ENCODE measurements at places on chromosomes 7 and 10.

GRCh38 chr7:158676906-158677305 is 27.7 kb downstream of the NCAPG2 start:
- DNase-seq = no peak

- no peak for DNase-seq
Measured at GRCh38 chr10:73537288-73537687, 41.5 kb upstream of the PPP3CB start.

DNA sequence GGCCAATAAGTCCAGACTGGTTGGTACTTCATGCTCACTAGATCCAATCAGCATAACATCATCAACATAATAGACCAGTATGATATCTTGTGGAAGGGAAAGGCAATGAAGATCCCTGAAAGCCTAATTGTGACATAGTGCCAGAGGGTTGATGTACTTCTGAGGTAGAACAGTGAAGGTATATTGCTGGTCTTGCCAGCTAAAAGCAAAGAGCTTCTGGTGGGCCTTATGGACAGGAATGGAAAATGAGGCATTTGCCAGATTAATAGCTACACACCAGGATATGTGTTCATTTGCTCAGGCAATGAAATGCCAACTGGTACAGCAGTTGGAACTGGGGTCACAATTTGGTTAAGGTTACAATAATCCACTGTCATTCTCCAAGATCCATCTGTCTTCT is 156.4 kb downstream of the HTR7 start:
- DNase-seq = no peak

DNA sequence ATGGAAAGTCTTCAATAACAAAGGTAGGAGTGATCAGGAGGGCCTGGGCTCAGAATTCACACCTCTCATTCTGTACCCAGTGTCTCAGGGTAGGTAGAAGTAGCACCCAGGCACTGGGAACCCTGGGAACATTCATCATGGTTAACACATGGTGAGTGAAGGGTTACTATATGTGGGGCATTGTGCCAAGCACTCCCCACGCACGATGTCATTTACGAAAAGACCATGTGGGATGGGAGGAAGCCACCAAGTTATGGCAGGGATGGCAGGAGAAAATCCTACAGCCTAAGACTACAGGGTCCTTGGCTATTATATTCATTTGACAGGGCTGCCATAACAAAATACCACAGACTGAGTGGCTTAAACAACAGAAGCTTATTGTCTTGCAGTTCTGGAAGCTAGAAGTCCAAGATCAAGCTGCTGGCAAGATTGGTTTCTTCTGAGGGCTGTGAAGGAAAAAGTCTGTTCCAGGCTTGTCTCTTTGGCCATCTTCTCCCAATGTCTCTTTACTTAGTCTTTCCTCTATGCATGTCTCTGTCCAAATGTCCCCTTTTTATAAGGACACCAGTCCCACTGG is 27.7 kb upstream of the DDIT4 start:
- DNase-seq = no peak

- DNase-seq = no peak
Measured at GRCh38 chr7:77393261-77393660, 22.9 kb downstream of the GSAP start.

DNA sequence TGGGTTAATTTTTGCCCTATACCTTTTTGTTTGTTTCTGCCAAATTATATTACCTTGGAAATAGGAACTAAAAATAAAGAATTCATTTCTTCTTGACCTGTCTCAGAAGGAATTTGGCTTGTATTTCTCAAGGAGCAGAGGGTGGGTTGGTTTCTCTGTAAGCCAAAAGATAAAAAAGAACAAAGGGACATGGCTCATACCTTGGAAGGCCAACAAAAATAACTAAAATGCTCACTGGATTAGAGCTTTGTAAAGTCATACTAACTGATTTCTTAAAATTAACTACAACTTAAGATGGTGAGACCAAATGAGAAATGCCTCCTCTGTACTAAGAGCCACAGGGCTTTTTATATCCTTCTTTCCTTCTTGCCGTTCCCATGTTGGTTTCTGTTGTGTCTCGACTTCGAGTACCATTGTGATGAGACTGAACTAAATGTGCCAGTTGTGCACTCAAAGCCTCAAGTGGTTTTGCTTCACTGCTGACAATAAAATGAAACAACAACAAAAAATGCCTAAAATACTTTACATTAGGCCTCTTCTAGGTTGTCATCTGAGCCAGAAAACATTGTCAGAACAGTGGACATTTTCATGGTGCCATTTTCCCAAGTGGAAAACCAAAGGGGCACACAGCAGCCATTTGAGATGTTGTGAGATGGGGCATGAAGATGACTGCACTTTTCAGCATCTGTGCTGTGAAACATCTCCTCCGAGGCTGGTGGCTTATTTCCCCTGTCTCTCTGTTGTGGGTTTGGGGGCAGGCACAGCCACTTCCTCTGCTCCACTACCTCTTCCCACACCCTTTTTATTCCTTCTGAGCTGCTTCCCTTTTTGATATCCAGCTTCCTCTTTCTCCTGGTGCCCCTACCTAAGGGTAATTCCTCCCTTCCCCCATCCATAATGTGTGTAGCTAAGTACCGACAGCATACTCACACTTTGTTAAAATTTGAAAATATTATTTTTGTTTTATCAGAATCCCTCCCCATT is 51.8 kb upstream of the AGR3 start:
- no peak for DNase-seq

DNA sequence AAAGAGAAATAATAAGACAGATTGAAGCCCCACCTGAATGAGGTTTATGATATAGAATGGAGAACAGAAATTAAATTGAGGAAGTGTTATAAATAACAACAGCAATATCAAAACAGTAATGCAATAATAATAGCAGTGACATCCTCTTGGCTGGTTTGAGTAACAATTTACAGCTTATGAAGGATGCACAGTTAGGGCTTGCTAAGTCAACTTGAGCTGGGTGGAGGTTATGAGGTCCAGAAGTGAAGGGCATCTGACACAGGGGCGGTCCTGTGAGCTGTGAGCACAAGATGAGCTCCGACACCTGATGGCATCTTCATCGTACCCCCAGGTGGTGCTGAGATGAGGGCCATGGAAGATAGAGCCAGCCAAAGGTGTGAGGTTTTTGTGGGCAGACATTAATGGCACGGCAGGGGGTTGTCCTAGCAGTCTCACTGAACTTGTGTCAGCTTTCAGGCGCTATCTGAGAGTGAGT is 30.5 kb downstream of the ARHGAP22 start:
- DNase-seq = no peak

DNA sequence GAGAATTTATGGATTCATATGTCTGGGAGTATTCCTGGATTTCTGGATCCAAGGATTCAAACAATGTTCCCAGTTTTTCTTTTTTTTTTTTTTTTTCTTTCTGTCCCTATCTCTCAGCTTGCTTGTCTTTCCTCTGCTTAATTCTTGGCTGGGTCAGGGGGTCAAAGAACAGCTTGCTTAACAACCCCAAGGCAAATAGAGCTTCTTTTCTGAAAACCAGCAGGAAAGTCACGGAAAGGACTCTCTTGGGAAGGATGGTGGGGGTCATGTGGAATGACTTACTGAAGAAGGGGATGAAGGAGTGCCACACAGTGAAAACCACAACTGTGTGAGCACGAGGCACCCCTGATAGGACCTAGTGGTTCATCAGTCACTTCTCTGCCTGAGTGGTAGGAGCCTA is 36.1 kb downstream of the GRK5 start:
- peak; percentile 21 for DNase-seq

DNA sequence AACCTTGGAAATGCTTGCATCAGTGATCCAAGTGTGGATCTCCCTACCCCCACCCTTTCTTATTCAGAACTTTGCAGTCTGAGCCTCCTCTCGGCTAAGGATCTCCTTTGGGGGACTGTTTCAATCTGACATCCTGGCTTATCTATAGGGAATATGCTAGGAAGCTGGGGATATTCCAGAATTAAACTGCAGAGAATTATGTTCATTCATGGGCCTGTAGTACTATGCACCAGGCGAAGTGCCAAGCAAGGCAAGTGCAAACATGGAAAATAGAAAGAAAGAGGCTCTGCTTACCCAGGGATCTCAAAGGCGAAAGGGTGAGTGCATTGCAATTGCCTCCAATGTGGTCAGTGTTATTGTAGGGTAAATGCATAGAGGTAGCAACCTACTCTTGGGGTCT is 96.5 kb downstream of the CACNB2 start:
- DNase-seq = no peak

- DNase-seq = no peak
Measured at GRCh38 chr10:117257721-117258120, 16.8 kb downstream of the SLC18A2 start.

DNA sequence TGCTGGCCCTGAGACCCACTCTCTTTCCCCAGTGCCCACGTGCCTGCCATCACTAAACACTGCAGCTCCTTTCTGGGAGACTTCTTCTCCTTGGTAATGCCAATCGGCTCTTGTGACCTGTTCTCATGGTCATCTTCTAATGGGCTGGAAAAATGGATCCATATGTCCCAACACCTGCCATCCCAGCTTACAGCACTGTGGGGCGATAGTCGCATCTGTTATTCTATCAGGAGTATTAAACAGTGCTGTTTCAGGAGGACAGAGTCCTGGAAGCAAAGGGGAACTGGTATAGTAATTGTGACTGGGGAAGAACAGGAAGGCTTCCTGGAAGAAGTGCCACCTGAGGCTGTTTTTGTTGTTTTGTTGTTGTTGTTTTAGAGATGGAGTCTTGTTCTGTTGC is 411.2 kb downstream of the GLRX3 start:
- DNase-seq = no peak

GRCh38 chr10:110009736-110010475 is 2.1 kb downstream of the ADD3 start:
- DNase-seq = no peak

DNA sequence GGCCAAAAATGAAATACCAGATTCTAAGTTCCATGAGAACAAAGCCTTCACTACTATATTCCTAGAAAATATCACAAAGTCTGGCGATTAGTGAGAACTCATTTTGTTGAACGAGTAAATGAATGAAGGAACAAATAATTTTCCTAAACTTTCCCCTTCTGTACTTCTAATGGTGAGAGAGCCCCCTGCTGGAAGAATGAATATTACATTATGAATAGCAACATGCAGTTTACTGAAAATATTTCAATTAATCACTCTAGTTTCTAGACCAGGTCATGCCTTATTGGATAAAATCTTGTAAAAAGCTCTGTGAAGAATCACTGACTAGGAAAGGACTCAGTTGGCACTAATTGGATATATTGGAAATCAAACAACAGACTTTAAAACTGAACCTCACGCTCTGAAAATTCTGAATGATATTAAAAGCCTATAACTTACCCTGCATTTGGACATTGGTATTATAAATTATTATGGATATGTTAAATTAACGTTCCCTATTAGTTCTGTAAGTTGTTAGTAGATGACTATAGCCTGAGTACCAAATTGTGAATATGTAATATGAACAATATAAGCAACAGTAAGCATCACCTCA is 32.4 kb upstream of the MTPN start:
- DNase-seq = peak; percentile 57

- no peak for DNase-seq
Measured at GRCh38 chr10:29540016-29540415, 94.8 kb downstream of the SVIL start.

- peak; percentile 65 for DNase-seq
Measured at GRCh38 chr10:50585921-50586739, 37.6 kb downstream of the SGMS1 start.

GRCh38 chr7:65744406-65744805 is 128.5 kb upstream of the VKORC1L1 start:
- DNase-seq = no peak

DNA sequence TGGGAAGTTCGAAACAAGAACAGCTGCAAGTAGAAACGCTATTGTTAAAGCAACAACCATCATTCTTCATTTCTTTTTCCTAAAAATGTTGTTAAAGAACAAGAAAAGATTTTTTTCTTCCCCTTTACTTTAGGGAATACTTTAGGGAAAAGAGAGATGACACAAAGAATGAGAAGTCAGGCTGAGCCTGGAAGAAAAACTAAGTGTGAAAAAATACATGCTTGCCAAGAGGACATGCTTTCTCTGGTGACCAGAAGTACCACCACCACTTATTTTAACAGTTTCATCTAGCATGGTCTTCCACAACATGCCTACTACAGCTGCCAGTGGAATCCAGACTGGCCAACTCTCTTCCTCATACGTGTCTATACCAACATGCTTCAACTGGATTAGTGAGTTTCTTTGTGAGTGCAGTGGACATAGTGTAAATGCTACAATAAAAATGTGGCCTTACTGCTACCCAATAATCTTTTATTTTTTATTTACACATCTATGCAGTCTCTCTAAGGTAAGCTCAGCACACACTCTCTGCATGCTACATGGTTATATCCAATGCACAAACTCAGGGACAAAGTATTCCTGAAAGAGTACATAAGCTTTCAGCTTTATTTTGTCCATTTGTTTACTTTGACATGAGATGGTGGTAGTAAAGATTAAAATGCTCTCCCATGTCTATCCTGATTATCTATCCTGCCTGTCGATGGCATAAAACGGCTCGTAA is 196.2 kb downstream of the TAX1BP1 start:
- peak; percentile 33 for DNase-seq

DNA sequence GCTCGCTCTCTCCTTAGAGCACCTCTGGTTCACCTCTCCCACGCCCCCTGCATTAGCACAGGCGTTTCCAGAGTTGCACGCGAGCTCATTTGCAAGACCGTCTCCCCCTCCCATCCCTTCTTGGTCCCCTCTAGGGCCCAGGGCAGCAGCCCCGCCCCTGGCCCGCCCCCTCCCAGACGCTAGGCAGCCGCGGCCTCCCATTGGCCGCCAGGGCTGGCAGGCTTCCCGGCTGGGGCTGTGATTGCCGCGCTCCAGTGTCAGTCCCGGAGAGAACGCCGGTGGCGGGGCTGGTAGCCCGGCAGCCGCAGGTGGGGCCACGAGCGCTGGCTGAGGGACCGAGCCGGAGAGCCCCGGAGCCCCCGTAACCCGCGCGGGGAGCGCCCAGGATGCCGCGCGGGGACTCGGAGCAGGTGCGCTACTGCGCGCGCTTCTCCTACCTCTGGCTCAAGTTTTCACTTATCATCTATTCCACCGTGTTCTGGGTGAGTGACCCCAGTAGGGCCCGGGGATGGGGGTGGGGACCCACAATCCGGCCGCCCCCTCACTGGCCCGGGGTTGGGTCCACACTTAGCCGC is at the start of gene TSPAN15:
Gene TSPAN15, plus strand, starts transcription at position 257 of the 575 bp plus-strand sequence. Its CDS starts 130 bp downstream, at position 387.
- peak; percentile 65 for DNase-seq

DNA sequence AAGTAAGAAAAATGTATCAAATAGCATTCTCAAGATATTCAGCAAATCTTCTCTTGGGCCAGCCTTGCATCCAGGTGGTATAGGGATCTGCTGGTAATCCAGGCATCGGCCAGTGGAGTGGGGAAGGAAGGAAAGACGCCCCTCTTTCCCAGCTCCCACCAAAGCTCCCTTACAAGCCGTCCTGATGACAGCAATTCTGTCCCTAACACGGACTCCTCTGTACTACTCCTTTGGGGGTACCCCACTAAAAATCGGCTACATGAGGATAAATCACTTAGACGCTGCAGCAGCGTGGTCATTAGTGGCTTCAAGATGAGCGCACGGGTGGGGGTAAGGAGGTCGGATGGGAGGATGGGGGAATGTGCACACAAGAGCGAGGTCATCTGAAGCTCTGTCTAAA is 24.7 kb upstream of the NUB1 start:
- no peak for DNase-seq

- DNase-seq = peak; percentile 54
Measured at GRCh38 chr10:110851020-110851612, 20.6 kb upstream of the PDCD4 start.

Data from fibroblast of skin of scalp (primary cell).